ENCODE measurements at places on chromosomes 3 and 15.

DNA sequence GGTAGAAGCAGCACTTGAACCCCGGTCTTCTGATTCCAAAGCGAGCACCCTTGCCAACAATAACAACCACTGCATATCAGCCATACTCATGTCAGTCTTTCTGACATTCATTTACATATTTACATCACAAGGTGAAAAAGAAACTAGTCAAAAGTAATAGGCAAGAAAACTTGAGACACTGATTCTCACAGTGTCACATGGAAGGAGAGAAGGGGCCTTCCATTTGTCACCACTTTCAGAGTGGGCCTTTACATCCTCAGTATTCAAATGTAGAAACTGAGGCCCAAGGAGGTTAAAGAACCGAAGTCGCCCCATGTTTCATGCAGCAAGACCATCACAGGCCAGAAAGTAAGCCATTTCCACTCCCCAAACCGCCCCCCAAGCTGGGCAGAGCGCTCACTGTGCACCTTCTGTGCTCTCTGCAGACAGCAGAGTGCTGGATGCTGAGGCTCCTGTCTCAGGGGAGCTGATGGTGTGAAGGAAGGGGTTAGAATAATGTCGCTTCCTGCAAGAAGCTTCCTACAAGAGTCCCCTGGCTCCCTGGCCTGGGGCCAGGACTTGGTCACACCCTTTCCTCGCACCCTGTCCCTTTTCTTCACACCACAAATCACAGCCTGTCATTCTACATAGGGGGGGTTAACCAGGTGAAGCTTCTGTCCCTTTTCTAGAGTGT lies 260.1 kb downstream of the UACA start:
- DNase-seq = no peak

DNA sequence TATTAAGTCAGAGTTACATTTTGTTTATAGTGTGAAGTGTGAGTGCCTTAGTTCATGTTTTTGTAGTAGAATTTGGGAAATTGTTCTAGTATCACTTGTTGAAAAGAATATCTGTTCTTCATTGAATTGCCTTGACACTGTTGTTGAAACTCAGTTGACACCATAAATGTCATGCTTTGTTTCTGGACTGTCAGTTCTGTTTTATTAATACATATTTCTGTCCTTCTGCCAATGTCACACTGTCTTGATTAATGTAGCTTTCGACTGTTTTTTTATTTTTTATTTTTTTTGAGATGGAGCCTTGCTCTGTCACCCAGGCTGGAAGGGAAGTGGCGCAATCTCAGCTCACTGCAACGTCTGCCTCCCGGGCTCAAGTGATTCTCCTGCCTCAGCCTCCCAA lies 59.1 kb downstream of the CHD2 start:
- no peak for DNase-seq

DNA sequence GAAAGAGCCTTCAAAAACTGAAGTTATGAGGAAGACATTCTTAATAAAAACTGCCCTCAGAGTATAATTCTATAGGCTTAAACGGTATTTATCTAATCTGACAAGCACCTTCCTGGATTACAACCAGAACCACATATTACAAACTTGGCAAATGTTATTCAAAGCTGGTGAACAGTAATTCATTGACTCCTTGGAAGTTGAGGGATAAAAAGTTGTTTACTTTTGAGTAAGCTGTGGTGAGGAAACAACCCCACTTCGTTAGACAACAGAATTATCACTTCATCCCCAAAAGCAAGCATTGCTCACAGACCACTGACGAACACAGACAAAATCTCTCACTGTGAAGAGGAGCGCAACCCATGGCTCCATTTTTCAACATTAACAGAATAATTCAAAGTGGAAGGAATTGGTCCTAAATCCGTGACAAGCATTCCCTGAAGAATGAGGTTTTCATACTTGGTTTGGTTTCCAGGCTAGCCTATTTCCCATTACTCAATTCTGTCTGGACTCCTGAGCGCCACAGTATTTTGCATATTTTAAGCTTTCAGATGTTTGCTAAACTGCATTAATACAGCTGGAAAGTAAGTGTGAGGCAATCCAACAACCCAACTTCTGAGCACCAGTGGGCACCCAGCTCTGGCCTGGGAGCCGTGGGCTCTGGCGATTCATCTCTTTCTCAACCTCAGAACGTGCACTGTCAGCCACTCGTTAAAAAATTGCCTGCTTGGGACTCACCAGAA lies 32.7 kb downstream of the LRIG1 start:
- no peak for DNase-seq

DNA sequence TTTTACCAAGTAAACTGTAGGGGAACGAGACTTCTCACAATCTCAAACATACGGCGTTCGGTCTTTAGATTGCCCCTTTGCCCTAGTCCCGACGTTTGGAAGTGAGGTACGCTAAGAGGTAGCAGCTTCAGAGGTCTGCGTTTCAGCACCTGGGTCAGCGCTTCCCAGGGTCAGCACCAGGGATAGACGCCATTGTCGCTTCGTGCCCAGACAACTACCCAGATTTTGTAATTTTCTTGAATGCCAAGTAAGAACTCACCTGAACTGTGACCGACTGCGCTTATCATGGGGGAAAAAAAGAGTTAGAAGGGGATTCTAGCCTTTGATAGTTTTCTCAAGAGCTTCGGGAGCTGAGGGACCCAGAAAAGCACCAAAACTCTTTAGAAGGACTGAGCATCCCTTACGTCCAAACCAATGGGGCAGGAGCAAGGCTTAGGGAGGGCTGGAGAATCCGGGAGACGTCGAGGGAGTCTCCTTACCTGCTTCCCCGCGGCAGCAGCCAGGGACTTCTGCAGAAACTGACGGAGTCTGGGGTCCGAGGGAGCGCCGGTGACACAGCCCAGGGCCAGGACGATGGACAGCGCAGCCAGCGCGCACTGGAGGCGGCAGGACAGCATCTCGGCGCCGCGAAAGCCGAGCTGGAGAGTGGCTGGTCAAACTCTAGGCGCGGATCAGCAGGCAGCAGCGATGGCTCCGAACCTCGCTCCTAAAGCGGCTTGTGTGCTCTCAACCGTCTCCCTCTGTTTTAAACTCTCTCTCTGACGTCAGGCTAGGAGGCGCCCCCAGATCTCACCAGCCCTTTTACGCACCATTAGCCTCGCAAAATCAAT lies at the start of gene SST:
Gene SST, minus strand, starts transcription at position 720 of the 830 bp plus-strand sequence. Its CDS starts 103 bp downstream, at position 617.
- peak; percentile 90 for DNase-seq

GRCh38 chr3:50296721-50297383 lies 2.4 kb downstream of the HYAL3 start:
- DNase-seq = no peak

DNA sequence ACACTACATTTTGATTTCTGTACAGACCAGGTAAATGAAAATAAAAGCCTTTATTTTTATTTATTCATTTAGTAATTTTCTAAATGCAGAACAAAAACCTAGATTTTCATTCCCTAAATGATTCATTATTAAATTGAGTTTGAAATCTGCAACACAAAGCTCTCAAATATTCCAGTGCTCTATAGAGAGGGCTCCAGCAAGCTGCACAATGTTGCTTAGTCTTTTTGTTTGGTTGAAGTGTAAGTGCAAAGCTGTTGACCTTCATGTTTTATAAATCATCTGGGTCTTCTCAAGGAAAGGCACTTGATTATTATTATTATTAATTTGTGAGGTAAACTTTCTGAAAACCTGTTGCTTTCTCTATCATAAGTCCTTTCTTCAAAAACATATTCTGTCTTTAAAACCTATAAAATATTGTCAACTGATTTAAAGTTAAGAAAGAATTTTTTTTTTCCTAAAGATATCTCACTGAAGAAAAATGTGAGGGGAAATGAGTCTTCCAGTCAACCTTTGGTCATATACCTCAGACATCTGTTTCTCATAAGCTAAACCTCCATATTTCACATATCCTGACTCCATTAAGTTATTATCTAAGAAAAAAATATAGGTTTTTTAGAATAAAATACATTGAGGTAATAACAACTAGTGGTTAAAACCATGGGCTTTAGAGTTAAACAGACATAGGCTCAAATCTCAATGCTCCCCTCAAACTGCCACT lies 100.7 kb downstream of the ZIC4 start:
- DNase-seq = no peak

DNA sequence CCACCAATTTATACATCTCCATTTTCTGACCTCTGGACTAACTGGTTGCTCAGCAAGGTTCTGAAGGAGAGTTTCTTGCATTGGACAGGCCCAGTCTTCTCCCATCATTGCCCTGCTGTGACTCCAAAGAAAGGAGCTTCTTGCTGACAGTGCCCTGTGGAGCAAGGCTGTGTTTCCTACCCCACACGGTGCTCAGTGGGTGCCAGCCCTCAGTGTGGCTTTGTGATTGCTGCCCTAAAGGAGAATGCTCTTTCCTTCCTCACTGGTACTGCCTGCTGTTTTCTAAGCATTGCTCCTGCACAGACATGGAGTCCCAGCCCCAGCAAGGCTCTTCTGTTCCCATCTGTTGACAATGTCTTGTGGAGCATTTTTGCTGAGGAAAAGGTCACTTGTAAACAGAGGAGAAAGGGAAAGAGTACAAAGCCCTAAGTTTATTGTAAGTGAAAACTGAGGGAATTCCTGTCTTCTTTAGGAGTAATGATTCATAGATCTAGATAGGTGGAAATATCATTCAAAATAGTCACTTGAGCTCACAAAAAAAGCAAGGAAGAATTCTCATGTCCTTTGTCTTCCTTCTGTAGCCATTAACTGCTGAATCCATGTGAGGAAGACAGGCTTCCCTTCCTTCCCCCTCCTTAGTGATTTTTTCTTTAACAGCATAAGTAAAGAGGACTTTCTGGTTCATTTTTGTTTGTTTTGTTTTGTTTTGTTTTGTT lies 62.9 kb downstream of the HMG20A start:
- no peak for DNase-seq

GRCh38 chr15:23734862-23735261 lies 47.8 kb upstream of the NDN start:
- no peak for DNase-seq

DNA sequence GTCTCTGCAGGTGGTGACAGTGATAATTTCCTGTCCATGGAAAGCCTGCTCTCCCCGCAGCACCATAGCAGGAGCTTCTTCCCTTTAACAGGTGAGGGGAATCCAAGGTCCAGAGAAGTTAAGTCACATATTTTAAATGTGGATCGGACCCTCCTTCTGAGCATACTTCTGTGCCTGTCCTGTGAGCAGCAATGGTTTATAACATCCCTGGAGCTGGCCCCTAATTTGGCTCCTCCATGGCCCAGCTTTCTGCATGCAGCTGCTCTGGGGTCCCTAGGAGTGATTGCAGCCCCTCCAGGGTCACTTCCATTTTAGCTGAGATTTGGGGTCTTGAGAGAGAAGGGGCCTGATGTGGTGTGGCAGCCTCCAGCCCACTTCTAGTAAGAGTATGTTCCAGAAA lies 127.8 kb downstream of the EEFSEC start:
- no peak for DNase-seq

DNA sequence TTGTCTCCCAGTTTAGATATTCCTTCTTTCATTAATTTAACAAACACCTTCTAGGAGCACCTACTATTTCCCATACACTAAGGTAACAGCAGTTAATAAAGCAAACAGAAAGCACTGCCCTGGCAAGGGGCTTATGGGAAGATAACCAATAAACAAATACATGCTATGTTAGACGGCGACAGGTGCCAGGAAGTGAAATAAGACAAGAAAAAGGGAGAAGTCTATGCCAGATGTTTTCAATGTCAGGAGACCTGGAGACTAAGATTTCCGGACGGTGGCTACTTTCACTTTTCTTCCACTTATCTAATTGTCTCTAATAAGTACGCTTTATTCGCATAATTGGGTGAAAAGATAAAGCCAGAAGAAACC lies 32.5 kb upstream of the ZNF445 start:
- DNase-seq = no peak

- no peak for DNase-seq
Measured at GRCh38 chr15:89308236-89308635, 26.4 kb downstream of the POLG start.

DNA sequence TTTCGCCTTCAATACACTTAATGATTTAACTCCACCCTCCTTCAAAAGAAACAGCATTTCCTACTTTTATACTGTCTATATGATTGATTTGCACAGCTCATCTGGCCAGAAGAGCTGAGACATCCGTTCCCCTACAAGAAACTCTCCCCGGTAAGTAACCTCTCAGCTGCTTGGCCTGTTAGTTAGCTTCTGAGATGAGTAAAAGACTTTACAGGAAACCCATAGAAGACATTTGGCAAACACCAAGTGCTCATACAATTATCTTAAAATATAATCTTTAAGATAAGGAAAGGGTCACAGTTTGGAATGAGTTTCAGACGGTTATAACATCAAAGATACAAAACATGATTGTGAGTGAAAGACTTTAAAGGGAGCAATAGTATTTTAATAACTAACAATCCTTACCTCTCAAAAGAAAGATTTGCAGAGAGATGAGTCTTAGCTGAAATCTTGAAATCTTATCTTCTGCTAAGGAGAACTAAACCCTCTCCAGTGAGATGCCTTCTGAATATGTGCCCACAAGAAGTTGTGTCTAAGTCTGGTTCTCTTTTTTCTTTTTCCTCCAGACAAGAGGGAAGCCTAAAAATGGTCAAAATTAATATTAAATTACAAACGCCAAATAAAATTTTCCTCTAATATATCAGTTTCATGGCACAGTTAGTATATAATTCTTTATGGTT lies at the start of gene CCR5:
Gene CCR5, plus strand, starts transcription at position 108 of the 680 bp plus-strand sequence. CDS start 1,957 bp downstream, outside the sequence.
- no peak for DNase-seq

DNA sequence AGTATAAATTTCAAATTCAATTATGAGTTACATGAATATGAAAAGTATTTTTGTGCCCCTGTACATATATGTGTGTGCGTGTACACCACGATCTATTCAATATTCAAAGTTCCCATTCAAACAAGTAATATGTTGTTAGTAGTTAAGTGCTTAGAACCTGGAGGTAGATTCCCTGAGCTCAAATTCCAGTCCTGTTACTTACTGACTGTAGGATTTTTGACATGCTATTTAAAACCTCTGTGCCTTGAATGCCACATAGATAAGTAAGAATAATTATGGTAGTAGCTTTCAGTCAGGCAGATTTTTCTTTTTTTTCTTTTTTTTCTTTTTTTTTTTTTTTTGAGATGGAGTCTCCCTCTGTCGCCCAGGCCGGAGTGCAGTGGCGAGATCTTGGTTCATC lies 53.3 kb upstream of the CMSS1 start:
- no peak for DNase-seq

DNA sequence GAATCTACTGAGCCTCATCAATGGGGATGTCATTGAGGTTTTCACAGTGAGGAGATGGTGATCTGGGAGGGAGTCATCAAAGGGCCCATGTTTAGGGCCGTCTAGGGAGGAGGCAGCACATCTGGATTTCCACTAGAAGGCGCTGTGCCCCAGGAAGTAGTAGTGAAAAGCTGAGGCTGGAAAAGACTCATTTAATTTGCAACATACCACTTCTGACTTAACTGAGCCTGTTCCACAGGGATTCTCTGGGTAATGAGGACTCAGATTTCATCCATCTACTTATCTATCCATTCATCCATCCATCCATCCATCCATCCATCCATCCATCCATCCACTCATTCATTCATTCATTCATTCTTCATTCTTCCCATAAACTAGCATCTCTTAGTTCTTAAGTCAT lies 17.4 kb upstream of the SHF start:
- DNase-seq = peak; percentile 77
